Activated CD4-positive, alpha-beta T cell treated with anti-CD3 and anti-CD28 coated beads, Interleukin-2, amount 10 ng/mL, durations not matched to agents 24 days and 14 days (primary cell): ENCODE measurements at places on chromosomes 1 and 21.

DNA sequence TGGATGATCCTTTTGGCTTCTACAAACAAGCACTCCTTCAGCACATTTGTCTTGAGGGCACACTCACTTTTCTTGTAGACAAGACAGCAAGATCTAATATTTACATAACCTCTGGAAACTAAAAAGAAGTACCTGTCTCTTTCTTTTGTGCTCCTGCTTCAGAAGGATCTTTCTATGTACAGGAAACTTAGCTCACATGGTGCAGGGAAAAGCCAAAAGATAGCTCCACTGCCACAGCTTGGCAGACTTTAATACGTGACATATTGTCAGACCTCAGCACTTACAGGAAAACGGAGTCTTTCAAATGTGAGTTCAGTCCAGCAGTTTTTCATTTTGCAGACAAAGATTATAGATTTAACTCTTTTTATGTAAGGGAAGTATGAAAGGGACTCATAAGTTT lies 225.5 kb upstream of the SAMSN1 start:
- no peak for DNase-seq

GRCh38 chr21:25424634-25425033 lies 182.6 kb downstream of the MRPL39 start:
- DNase-seq, result no peak

DNA sequence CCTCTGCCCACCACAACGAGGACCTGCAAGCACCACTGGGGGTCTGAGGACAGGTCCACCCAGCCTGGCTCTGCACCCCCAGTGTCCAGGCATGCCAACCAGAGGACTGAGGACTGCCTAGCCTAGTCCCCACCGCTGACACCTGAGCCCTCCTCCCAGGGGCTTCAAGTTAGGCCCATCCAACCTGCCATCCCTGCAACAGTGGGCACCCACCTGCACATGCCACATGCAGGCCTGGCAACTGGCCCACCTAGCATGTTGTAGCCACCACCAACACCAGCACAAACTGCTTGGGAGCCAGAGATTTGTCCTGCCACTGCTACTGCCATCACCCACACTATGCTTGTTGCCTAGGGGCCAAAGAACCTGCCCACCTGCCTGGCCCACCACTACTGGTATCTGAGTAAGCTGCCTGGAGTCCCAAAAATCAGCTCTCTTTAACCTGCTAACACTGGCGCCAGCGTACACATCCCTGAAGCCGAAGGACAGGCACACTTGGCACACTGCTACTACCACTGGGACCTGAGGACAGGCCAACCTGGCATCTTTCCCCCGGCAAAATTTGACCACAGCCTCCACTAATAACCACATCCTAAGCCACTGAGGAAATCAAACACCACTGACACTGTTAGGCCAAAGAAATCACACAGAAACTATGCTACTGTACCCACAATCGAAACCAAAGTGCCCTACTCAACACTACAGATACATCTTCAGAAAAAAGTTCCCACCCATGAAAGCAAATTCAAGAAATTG lies 61.5 kb downstream of the PSMG1 start:
- DNase-seq, result no peak

- DNase-seq, result no peak
Observed at GRCh38 chr1:23699280-23700179, 7.9 kb downstream of the RPL11 start.

DNA sequence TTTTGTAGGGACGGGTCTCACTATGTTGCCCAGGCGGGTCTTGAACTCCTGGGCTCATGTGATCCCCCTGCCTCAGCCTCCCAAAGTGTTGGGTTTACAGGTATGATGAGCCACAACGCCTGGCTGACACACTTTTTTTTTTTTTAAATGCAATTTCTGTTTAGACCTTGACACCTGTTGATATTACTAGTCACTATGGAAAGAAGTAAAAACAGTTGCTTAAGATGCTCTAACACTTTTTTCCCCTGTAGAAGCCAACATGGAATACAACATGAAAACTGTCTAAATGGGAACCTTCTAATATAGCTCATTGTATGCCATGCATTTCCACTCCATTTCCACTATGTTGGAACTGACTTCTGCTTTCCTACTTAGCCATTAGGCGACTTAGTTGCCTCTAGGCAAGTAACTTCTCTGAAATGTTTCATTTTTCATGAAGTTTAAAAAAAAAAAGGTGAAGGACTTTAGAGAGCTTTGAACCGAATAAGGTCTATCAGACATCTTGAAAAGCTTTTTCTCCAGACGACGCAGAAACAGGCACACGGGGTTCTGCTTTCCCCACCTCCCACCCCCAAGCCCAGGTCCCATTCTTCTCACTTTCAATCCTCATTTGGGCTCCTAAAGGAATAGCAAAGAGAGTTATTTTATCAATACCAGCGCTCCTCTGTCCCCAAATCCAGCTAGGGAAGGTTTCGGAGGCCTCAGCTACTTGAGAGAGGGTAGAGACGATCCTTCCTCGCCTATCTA lies 648 bp upstream of the DR1 start:
- no peak for DNase-seq

DNA sequence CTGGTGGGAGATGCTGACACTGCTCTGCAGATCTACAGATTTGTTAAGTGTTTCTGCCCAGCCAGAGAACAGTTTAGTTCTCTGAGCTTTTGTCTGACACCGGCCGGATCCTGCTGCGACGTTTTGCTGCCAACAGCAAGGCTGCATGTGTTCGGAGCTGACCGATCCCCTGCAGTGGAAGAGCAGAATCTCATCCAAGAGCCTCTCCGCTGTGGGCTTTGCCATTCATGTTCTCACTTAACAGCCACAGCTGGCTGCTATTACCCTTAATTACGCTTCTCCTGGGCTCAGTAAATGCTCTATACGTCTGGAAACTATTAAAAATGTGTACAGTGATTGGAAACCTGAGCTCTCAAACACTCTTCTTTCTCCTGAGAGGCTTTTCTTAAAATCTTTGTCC lies 105.3 kb downstream of the BCAR3 start:
- no peak for DNase-seq

GRCh38 chr1:77553568-77554291 lies 128.7 kb downstream of the ZZZ3 start:
- no peak for DNase-seq
